Stimulated activated CD4-positive, alpha-beta T cell treated with anti-CD3 and anti-CD28 coated beads, Interleukin-12 subunit alpha, Interleukin-12 subunit beta, amount 100 ng/mL, for 48 hours (primary cell): ENCODE measurements at places on chromosomes 6 and 20.

DNA sequence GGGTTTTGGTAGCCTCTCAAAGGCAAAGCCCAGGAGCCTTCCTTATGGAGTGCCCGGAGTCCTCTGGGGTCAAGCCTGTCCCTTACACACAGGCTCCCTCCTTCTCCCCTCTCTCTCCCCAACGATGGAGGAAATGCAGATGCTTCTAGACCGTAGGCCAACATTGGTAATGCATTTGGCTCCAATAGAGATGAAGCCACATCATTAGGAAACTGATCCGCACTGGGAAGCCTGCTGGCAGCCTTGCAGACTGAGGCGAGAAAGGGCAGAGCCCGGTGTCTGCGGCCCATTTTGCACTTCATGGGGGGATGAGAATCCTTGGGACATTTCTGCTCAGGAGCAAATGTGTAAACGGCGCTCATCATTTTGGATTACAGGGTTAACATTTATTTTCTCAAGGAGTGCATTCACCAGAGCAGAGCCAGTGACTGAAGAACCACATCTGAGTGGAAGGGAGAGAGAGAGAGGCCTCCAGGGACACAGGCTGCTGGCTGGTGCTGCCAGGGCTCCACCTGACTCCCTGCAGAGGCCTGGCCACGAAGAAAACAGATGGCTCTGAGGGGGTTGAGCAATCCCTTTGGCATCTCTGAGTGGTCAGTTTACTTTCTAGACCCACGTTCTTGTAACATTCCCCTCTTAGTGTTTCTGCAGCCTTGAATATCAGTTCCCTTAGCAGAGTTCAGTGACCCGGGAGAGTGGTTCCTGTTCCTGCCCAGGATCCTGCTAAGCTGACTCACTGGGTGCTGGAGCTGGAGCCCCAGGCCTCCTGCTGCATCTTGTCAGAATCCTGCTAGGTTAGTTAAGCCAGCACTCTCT, 4.4 kb upstream of the CST3 start:
- DNase-seq: no peak

DNA sequence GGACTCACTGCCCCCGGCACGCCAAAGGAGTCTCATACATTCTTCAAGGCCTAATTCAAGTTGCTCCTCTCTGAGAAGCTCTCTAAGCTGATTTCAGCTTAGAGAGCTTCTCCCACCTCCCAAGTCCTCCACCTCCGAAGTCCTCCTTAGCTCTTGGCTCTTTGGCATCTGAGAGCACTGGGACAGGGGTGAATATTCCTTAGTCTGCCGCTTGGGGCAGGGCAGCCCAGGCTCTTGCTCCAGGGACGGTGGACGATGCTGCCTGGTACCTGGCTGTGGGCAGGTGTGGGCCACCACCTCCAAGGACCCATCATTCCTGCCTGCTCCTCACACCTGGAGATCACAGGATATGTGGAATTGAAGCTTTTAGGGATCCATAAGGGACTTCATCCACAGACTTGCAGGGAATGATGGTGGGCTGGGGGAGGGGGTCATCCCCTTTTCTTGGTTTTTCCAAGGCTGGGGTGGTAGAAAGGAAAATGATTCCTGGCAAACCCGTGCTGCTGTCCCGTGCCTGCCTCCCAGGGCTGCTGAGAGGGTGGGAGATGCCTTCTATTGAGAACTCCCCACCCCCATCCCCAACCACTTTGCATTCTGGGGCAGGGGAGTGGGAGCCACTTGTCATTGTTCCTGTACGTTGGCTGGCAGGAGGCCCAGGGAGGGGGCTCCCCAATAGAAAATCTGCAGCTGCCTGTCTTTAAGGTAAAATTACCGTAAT, 57.4 kb downstream of the ARHGAP40 start:
- DNase-seq: no peak

GRCh38 chr6:46010771-46011170, 4.9 kb downstream of the CLIC5 start:
- no peak for DNase-seq

DNA sequence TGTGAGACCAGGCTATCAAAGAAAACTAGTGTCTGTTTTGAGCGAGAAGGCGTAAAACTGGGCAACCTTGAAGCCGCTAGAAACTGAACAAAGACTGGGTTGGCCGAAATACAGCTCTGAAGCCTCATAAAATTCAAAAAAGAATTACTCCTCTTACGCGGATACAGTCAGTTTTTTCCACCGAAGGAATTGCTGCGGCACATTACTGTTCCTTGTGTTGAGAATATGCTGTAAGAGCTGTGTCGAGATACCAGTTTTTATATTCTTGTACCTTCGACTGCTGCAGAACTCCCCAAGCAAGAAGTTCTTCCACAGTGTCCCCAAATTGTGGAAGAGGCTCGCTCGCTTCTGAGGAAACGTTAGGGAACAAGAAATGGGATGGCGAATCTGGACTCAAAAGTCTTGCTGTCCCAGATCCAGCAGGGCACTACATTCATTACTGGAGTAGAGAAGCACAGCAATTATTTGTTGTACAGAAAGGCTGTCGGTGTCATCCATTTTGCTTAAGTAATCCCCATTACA, 523 bp upstream of the COX7A2 start:
- DNase-seq: no peak

- no peak for DNase-seq
Measured at GRCh38 chr20:6142348-6142993, 19.6 kb upstream of the FERMT1 start.

GRCh38 chr6:166529586-166529985, 56.9 kb downstream of the RAMACL start:
- no peak for DNase-seq

GRCh38 chr6:158242071-158242606, 70.1 kb upstream of the TULP4 start:
- no peak for DNase-seq

DNA sequence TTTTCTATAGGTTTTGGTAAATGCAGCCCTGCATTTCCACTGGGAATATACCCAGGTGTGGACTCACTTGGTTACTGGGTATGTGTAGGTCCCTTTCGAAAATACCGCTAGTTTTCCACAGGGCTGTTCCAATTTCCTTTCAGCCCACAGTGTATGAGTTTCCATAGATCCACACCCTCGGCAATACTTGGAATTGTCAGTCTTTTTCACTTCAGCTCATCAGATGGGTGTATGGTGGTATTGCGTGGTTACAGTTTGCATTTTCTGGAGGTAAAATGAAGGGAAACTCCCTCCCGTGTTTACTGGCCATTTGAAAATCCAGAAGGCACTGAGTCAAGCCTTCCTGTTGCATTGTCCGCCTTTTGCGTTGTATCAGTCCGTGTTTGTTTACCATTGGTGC, 453.6 kb downstream of the CDH26 start:
- DNase-seq: no peak

DNA sequence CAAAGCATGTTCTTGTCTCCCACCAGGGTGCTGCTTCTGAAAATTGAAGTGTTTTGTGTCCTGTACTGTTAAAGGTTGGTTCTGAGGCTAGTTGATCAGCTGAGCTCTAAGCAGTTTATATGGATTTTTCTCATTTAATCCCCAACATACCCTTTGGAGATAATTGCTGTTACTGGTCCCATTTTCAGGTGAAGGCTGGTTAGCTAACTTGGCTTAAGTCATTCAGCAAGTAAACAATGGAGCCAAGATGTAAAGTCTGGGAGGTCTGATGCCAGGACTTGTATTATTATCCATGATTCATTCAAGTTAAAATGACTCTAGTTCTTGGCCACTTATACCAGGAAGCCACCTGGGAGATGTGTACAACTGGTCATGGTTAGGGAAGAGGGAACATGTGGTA, 42.5 kb upstream of the FERMT1 start:
- DNase-seq: no peak

- no peak for DNase-seq
Measured at GRCh38 chr20:59688999-59689398, 84.7 kb downstream of the PHACTR3 start.

DNA sequence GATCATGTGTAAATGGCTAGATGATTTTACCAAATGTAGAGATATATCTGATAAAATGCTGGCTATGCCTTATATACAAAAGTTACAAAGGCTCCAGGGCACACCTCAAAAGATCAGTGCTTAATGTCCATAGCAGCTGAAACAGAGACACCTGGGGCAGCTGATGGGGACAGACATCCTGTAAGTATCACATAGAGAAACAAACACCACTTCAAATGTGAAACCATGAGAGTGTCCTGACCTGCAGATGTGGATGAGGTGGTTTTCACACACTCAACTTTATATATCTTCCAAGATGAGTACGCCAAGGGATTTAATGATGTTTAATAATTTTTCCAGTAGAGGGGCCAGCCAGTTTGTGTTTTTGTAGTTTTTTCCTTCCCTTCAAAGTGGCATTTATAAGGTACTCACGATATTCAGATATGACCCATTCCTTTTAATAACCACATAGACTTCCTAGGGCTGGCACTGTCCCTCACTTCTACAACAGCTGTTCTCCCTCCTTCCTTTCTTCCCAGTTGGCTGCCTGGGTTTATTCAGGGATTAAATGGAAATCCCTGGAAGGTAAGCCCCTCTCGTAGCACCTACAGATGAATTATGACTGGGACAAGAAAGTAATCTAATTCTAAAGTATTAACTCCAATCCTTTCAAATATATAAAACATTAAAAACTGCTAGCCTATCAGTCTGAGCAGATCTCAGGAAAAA, 50.3 kb upstream of the MCM9 start:
- no peak for DNase-seq

DNA sequence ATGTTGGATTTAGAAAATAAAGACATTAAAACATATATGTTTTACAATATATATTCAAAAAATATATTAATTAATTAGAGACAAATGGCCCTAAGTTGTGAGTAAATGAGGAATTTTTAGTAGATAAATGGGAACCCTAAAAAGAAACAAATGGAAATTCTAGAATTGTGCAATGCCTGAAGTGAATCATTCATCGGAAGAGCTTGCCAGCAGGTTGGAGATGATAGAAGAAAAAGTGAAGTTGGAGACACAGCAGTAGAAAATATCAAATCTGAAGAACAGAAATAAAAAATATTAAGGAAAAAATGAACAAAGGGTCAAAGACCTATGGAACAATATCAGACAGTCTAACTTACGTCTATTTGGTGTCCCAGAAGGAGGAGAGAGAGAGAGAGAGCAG, 109.4 kb upstream of the NEDD9 start:
- DNase-seq: no peak

GRCh38 chr20:41693136-41693979, 75.2 kb upstream of the CHD6 start:
- DNase-seq: peak; percentile 62

- no peak for DNase-seq
Measured at GRCh38 chr6:13992417-13993055, 67.8 kb downstream of the RNF182 start.

DNA sequence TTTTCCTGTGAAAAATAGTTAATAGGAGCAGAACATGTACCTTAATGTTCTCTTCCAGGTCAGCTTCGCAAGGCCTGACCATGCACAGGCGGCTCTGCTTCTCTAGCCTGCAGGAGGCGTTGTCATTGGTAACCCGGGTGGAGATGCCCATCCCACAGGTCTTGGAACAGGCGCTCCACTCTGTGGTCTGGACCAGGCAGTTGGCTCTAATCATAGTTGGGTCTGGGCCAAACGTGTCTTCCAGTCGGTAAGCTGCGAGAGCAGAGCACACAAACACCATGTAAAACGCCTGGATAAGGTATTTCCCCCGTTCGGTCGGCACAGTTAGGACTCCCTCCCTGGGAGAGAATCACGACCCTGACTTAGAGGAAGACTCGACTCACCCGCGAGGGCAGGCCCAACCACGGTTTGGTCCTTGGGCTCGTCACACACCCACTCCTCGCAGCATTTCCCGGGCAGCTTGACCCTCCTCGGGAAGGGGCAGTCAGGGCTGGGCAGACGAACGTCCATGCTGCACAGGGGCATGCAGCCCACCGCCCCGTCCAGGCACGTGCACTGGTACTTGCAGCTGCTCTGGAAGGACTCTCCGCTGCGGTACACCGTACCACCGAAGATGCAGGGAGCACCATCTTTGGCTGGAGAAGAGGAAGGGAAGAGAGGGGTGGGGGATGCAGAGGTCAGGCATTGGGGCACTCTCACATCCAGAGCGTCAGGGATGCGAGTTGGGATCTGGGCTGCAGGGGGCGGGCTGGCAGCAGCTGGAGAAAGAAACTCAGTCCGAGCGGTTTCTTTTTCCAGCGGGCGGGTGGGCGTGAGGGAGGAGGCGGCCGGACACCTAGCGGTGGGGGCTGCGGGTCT, 1.0 kb downstream of the CCN2 start:
- no peak for DNase-seq

DNA sequence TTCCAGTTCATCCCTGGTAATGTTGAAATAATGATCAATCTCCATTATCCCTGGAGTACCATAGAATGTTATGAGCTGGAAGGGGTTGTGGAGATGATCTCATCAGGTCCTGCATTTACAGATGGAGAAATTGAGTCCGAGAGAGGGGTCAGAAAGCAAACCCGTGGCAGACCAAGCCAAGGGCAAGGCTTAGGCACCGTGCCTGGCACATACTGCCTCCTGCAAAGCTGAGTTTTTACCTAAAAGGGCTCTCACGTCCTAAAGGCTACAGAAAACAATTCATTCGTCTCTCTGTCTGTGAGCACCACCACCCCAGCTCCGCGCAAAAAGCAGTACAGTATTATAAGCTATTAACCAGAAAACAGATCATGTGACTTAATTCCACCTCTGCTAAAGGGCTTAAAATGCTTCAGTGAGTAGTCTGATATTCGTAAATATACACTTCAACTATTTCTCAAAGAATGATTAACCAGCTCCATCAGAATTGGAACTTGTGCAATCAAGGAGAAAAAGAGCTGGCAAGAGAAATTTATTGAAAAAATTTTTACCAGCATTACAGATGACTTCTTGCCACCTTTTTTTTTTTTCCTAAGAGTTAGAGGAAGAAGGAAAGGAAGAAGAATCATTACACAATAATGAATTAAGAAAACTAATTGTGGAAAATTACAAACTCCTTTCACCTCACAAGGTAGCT, 3.4 kb upstream of the PARD6B start:
- DNase-seq: no peak

DNA sequence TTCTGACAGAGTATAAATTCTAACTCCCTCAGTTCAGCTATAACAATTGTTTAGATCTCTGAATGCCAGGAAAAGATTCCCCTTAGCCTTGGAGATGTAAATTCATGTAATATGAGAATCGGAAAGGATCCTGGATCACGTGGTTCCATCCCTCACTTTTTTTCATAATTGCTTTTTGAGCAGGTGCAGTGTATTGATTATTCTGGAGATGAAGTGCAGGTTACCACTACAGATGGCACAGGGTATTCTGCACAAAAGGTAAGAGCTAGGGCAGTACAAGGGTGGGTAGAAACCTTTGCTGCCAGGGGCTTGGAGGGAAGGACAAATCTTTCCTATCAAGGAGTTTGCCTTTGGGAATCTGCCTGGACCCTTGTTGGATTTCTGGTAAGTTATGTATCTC, 52.7 kb downstream of the KDM1B start:
- no peak for DNase-seq

GRCh38 chr20:50891138-50891537, 40.1 kb downstream of the ADNP start:
- DNase-seq: no peak

GRCh38 chr20:63234693-63235398, 859 bp upstream of the BIRC7 start:
- DNase-seq: no peak

- DNase-seq: no peak
Measured at GRCh38 chr6:143061597-143062385, 1.1 kb downstream of the AIG1 start.

GRCh38 chr6:2663123-2663522, 87.6 kb downstream of the MYLK4 start:
- no peak for DNase-seq

GRCh38 chr6:23371132-23371915, 754.7 kb upstream of the NRSN1 start:
- no peak for DNase-seq

GRCh38 chr6:125231574-125232343, 70.0 kb downstream of the HDDC2 start:
- DNase-seq: no peak
